AG09309 (cell line): ENCODE measurements at places on chromosomes 7 and 10.

GRCh38 chr7:141407893-141408292 is 143.3 kb upstream of the AGK start:
- no peak for DNase-seq

GRCh38 chr7:29091715-29092114 is 54.6 kb downstream of the CPVL start:
- no peak for DNase-seq

DNA sequence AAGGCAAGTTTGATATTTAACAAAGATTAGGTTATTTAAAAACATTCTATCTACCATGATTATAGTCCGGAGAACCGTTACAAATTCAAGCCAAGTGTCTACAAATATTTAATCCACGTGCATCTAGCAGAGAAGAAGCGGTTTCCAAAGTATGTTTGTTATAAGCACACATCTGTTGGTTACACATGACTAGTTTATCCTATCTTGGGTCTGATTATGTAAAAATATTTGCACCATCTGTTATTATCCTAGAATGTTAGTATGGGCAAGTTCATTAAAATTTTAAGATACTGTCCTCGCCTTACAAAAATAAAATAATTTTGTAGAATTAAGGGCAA is 289.2 kb upstream of the VSTM2A start:
- DNase-seq = no peak

- DNase-seq = peak; percentile 85
Observed at GRCh38 chr10:89392974-89393373, 551 bp downstream of the IFIT1 start.

DNA sequence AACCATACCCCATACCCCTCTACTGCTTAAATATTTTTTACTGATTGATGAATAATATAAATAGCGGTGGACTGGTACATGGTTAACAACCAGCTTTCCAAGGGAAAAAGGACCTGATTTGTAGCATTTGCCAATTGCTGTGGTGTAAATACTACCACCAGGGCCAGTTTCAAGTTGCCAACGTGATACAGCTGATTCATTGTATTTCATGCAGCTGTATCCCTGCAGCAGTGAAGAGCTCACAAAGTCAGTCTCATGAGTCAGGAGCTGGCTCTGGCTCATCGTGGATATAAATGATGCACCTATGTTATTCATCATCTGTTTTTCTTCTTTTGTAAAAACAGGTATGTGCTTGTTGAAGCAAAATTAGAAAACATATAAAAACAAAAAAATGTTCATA is 15.2 kb downstream of the CALML5 start:
- DNase-seq = peak; percentile 18

- peak; percentile 95 for DNase-seq
Observed at GRCh38 chr10:6721480-6721879, 141.4 kb upstream of the PRKCQ start.

- DNase-seq = no peak
Observed at GRCh38 chr7:68155676-68156075, 1159.0 kb downstream of the TYW1 start.

DNA sequence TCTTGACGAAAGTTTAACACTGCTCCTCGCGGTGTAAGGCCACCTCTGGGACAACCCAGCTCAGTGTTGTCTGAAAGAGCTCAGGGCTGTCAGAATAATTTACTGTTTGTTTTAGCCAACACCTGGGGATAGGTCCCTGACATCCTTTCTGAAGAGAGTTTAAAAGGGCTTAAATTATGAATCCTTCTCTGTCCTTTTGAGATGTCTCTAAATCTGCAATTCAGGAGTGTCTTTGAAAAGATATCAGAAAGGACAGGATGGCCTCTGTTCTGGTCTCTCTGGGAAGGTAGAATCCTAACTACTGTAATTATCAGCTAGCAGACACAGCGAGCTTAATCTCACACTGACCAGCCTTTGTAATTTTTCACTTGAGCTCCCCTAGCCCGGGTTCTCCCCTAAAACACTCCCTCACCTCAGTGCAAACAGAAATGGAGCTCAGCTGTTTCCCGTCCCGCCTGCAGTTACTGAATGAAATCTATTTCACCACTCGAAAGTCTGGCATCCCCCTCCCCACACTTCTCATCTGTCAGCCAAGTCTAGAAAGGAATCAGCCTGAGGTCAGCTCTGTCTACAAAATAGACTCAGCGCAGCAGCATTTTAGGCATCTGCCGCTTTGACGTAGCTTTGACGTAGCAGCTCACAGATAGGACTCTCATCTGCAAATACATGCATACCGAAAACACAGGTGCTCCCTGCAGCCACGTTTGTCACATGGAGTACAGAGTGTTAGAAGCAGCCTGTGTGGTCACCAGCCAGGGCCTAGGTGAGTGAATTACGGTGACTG is 4.8 kb downstream of the DYNC2I1 start:
- no peak for DNase-seq
